ENCODE measurements at places on chromosomes 5 and 9.

DNA sequence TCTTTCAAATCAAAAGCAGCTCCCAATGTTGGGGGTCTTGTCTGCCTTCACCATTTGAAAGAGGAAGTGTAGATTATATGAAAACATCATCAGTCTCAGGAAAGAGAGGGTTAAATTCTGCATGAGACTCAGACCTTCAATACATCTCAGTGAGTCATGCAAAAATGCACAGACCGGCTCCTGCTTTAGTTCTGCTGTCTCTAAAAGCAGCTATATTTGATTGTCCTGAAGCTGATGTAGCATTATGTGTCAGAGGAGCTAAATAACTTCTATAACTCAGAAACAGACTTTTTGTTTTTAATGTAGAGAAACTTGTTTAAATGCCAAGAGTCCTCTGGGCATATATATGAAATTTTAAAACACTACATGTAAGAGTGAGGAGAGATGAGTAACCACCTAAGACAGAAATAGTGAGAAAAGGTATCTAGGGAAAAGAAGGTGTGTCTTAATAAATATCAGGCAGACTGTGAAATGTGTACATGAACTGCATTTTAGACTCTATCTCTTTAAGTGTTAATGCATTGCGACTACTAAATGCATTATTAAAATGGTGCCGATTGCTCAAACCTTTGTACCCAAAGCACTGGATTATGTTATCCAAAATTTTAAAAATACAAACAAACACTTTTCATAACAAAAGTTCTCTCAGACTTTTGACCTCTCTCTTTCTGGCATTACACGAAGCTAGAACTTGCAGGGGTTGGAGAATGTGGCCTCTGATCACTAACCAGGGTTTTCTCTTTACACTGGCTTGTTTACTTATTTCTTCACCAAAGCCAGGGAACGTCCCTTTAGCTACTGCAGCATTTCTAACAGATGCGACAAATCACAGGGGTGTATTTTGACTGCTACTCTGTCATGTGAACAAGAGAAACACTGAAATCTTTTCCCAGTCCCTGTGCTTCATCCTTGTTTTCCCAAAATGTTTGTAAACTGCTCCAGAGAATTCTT lies 302.3 kb downstream of the ARL15 start:
- DNase-seq, result no peak

DNA sequence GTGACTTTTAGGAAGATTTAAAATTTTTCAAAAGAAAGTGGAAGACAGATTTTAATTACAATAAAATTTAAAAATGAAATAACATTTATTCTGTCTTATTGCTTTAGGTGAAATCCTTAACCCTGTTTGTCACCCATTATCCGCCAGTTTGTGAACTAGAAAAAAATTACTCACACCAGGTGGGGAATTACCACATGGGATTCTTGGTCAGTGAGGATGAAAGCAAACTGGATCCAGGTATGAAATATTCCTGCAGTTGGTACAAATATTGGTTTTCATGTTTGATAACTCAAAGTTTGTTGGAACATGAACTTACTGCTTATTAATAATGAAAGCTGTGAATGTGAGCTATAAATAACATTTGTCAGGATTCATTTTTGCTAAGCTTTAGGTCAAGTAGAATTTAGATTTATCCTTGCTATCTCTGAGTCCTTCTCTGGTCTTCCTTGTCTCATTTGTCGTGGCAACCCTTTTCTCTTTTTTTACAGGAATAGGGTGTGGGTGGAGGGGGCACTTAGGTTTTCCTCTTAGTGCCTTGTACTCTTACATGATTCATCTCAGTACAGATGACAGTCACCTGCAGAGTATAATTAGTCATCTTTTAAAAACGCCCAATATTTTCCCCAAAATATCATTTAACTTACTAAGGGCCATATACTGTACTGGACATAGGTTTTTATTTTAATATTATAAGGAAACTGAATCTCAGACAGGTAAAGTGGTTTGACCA lies 95.3 kb upstream of the RASGRF2 start:
- no peak for DNase-seq

DNA sequence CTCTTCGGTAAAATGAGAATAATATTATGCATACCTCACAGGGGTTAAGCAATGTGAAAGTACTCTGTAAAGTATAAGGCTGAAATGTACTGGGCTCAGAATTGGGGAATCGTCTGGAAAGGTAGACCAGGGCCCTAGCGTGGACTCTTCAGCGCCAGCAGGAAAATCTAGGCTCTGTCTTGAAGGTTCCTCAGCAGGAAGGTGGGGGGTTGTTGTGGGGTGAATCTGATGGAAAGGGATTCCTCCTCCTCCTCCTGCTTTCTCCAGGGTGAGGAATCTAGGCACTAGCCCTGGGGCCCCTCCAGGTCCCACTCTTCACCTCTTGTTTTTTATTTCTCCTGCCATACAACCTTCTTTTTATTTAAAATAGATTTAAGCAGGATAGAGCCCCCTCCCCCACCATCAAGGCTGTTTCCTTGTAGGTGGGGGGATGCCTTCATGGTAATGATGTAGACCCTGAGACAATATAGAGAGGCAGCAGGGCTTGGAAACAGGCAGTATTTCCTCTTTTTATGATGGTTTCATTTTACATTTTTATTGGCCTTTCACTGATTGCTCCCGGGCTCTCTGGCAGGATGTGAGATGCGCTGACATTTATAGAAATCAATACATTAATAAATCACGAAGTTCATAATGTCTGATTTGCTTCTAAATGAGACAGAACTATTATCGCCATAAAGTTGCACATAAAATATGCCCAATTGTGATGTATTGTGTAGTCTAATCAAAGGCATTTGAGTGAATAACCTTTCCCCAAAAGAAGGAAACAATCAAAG lies 78.9 kb upstream of the GABRP start:
- DNase-seq, result no peak

DNA sequence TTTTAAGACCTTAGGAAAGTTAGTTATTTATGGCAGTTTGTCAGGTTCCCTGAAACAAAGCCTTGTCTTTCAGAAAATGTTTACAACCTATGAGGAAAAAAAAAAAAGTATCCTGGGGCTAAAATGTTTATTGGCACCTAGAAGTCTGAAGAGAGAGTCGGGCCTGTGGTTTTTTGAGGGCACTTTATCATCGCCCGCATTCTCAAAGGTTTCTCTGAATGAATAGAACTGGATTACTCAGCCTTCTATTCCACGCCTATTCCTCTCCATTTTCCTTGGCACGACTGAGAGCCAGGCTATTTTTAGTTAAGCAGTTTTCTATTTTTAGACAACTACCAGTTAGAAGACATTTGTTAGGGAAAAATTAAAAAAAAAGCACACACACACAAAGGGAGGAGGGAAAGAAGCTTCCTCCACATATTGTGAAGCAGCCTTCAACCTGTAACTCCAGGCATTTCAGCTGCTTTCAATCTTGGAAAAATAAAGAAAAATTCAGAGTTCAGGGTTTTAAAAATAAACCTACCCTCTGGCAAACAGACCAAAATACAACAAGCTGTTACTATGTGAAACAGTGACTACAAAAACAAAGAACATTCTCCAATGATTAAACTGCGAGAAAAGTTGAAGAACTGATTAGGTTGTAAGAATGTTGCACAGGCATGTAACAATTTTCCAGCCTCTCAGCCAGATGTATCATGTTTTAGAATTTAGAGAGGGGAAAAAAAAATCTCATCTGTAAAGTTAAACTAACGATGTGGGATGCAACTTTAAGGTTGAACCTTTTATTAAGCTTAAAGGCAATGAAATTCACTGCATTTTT lies 97.0 kb downstream of the MEF2C start:
- no peak for DNase-seq

DNA sequence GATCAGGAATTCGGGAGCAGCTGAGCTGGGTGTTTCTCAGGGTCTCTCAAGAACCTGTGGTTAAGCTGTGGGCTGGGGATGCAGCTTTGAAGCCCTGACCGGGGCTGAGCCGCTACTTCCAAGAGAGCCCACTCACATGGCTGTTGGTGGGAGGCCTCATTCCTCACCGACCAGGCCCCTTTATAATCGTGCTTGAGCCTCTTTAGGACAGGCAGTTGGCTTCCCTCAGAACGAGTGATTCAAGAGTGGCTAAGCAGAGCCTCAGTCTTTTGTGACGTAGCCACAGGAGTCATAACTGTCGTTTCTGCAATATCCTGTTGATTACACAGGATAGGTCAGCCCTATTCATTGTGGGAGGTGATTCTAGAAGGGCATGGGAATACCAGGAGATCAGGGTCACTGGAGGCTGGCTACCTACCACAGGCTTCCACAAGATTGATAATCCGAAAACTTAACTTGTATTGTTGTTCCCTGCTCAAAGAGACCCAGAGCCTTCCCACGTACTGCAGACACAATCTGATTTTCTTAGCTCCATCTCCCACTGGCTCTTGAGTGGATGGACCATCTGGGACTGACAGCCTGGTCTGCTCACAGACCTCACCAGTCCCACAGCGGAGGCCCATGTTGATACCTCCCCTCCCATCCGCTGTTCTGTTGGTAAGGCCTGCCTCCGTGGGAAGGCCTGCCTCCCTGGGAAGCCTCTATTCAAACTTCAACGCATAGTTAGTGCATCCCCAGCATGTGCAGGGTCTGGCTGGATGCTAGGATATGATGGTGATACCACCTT lies 3.0 kb upstream of the ERGIC1 start:
- DNase-seq, result no peak

DNA sequence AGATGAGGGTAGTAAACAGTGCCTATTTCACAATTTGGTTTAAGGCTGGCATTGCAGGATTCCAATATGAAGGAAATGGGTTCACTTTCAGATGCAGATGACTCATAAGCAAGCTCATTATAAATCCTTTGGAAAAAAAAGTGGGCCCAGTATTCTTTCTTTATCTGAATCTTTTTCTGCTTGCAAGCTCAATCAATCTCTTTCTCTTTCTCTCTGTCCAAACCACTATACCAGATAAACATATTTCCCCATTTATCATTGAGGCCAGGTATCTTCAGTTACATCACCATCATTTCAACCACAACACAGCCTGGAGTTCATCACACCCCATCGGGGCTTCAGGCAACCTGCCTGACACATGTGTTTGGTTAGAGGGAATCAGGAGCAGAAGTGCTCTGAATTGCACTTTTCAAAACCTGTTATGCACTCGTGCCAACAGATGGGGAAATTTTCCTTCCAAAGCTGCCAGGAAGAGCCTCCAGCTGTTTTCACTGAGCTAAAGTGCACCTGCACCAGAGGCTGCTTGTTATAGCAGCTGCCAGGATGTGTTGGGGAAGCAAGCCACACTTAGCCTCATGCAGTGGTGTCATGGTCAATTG lies 30.0 kb upstream of the MAMDC2 start:
- DNase-seq, result no peak

DNA sequence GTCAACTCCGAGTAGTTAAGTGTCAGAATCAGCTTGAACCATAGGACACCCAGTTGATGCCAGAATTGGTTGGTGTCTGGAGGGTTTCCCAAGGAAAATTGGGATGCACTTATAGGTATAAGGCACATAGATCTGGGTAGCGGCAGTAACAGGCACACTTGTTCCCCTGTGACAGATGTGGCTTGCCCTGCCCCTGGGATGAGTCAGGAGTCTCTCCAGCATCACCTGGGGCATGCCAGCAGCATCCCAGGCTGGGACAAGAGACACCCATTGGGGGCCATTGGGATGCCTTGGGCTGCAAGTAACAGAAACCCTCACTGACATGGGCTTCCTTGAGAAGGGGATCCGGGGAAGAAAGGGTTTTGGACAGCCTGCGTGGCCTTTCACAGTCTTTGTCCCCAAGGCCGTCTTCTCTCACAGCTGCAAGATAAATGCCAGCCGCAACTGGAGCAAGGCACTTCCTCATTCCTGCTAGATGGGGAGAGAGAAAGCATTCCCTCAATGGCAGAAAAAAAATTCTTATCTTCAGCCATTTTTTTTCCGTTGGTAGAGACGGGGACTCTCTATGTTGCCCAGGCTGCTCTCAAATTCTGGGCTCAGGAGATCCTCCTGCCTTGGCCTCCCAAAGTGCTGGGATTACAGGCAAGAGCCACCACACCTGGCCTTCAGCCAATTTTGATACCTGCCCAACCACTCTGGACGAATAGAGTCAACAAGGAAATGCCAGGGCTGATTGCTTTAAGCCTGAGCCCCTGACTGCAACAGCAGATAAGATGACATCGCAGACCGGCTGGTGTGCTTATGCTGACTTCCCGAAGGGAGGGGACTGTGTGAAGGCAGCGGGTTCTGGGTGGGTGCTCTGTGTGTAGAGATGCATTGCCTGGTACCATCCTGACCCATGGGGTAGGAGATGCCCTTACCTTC lies 13.3 kb upstream of the RNF130 start:
- no peak for DNase-seq

DNA sequence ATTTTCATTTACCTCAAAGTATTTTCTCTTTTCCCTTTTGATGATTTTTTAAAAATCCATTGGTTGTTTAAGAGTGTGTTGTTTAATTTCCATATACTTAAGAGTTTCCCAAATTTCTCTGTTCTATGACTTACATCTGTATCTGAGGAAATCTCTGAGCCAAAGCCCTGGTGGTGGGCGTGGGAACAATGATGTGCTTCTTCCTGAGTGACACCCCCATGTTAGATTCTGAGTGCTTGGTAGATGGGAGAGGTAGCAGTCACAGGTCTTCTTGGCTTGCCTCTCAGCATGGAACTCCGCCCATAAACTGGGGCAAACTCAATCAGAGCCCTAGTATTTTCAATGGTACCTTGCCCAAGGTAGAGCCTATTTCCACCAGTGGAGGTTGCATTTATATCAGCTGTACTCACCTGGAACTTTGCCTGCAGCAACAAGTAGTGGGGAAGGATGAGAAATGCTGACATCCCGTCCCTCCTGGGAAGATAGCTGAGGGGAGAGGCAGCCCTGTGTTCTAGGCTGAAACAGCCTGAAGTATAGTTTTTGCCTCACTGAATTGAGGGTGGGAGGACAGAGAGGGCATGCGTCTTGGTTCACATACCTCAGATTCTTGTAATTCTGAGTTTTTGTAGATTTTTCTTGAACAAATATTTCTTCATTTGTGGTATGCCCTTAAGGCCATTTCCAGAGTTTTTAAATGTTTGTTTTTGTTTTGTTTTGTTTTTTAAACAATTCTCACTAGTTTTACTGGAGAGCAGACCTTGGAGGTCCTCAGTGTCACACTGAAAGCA lies 26.4 kb downstream of the C9orf43 start:
- DNase-seq, result no peak

GRCh38 chr9:109797006-109797405 lies 17.0 kb downstream of the PALM2AKAP2 start:
- no peak for DNase-seq

GRCh38 chr5:33195431-33196165 lies 245.2 kb upstream of the TARS1 start:
- no peak for DNase-seq

GRCh38 chr5:62727861-62728260 lies 149.2 kb downstream of the LRRC70 start:
- DNase-seq, result no peak

GRCh38 chr5:173496883-173497255 lies 119.6 kb downstream of the BOD1 start:
- no peak for DNase-seq

- DNase-seq, result no peak
These were observed 29.5 kb downstream of the TPPP start for GRCh38 chr5:663436-664342.
